ENCODE measurements at places on chromosomes 11 and 22.

DNA sequence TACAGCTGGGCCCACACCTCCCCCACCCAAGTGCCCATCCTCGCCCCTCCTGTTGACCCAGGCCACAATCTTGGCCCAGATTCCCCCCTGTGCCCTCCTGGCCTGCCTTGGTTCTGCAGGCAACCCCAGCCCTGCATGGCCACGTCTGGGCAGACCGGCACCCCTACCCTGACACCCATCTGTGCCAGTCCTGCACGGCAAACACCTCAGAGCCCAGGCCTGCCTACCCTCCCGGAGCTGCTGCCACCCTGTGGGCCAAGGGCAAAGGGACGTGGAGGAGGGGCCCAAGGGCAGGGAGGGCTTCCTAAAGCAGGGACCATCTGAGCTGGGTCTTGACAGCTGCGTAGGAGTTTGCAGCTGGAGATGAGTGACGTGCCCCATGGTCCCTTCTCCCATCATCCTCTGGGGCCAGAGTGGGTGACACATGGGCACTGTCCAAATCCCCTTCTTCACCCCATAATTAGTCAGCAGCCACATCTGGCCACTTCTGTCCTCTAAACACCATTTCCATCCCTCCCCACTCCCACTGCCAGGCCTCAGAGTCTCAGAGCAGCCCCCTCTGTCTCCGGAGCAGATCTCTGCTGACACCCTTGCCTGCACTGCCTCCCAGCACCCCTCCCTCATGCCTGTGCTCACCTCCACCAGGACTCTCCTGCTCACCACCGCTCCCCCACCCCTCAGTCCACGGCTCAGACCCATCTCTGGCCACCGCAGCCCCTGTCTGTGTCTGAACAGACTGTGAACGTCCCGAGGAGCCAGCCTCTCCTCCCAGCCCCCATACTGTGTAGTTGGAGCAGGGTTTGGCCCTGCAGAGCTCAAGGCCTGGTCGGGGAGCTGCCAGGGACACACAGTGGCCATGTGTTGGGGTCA, 35.6 kb upstream of the PPARA start:
- DNase-seq, result no peak

DNA sequence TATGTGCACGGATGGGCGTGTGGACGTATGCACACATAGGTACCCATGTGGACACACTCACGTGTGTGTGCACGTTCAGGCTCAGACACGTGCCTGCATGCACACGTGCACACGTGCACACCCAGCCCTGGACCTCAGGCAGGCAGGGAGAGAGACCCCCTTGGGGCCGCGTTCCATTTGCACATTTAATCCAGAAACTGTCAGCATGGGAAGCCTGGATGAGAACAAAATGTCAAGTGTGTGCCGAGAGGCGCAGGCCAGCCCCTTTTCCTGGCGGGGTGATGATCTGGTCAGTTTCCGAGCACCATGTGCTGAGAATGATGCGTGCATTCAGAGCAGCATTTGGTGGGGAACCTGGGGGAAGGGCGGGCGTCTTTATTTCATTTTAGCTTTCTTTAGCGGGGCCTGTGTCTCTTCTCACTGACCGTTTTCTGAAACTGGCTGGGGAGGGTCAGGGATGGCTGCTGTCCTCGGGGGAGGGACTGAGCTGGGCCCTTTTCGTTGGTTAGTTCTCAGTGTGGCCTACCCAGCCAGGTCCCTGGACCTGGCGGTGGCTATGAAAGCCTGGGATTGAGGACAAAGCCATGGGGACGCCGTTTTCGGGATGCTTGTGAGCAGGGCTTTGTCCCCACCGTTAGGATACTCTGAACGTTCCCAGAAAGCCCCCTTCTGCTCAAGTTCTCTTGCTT, 96.3 kb downstream of the KCNQ1 start:
- no peak for DNase-seq

- DNase-seq, result no peak
These were observed 78.9 kb upstream of the ARHGAP32 start for GRCh38 chr11:129271030-129271429.

GRCh38 chr11:113664981-113665710, 41.0 kb downstream of the TMPRSS5 start:
- no peak for DNase-seq

- DNase-seq, result no peak
These were observed 45.1 kb downstream of the TSPAN18 start for GRCh38 chr11:44771841-44772240.

- DNase-seq, result no peak
These were observed 501 bp upstream of the PTPN5 start for GRCh38 chr11:18791969-18792628.

- no peak for DNase-seq
These were observed 110.2 kb upstream of the NAV2 start for GRCh38 chr11:19602406-19602805.

- DNase-seq, result no peak
These were observed 8.8 kb downstream of the H19 start for GRCh38 chr11:1988667-1989317.

- no peak for DNase-seq
These were observed 8.0 kb downstream of the CCND1 start for GRCh38 chr11:69648679-69649575.

DNA sequence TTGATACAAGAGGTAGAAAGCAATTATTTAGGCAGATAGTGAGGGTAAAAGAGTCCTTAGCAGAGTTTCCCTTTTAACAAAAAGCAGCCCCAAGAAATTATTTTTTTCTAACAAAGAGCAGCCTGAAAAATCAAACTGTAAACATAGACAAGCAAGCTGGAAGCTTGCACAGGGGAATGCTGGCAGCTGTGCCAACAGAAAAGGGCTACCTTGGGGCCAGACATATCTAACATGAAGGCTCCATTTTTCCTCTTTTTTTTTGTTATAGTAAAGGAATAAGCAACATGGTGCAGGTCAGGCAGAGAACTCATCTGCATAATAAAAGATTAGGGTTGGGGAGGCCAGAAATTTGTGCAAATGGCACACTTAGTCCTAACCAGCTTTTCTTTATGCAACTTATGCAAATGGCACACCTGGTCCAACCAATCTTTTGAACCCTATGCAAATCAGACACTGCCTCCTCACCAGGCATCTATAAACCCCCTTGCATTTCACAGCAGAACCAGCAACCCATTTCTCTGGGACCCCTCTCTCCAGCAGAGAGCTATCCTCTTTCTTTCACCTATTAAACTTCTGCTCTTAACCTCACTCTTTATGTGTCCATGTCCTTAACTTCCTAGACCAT, 41.8 kb downstream of the PDGFD start:
- DNase-seq, result no peak

GRCh38 chr22:29607426-29607825, 4.0 kb downstream of the NF2 start:
- DNase-seq, result no peak

GRCh38 chr11:36210529-36210928, 78.7 kb downstream of the COMMD9 start:
- no peak for DNase-seq

DNA sequence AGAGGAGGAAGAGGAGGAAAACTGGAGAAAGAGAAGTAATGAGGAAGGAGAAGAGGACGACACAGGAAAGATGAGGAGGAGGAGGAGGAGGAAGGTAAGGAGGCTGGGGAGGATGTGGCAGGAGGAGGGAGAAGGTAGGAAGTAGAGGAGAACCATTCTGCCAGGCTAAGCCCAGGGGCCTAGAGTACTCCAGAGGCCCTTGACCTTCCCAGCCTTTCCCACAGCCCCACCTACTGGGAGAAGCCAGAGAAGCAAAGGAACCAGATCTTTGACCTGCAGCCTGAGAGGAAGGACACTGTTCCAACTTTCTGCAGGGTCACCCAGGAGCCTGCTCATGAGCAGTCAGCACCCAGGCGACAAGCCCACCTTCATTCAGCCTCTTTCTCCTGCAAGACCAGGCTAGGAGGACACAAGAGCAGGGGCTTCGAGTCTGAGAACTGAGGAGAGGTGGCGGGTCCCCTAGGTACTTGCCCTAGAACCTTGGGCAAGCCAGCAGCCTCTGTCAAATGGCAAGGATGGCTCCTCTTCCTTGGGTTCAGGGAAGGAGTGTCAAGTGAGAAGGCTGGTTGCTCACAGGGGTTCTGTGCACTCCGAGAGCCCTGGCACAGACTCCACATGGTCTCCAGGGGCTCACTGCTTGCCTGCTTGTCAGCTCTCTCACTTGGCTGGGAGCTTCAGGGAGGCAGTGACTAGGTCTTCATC, 27.9 kb upstream of the OAF start:
- DNase-seq, result peak; percentile 18

GRCh38 chr11:131895865-131896264, 525.5 kb downstream of the NTM start:
- DNase-seq, result no peak

DNA sequence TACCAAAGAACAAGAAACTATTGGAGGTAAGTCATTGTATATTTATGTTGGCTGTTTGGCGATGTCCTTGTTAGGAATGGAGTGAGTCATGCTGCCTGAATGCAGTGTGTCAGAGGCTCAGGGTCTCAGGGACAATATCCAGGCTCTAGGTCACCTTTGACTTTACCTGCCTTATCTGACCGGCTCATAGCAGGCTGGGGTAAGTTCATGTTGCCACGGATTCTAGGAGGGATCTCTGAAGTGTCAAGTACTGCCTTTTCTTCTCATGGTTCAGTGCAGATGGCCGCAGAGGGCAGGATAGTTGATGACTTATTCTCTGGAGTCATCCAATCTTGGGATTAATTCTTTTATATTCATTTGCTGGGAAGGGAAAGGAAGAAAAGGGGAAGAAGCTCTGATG, 53.2 kb downstream of the SPON1 start:
- no peak for DNase-seq

- DNase-seq, result no peak
These were observed 22.5 kb downstream of the LRRC10B start for GRCh38 chr11:61531044-61531443.

DNA sequence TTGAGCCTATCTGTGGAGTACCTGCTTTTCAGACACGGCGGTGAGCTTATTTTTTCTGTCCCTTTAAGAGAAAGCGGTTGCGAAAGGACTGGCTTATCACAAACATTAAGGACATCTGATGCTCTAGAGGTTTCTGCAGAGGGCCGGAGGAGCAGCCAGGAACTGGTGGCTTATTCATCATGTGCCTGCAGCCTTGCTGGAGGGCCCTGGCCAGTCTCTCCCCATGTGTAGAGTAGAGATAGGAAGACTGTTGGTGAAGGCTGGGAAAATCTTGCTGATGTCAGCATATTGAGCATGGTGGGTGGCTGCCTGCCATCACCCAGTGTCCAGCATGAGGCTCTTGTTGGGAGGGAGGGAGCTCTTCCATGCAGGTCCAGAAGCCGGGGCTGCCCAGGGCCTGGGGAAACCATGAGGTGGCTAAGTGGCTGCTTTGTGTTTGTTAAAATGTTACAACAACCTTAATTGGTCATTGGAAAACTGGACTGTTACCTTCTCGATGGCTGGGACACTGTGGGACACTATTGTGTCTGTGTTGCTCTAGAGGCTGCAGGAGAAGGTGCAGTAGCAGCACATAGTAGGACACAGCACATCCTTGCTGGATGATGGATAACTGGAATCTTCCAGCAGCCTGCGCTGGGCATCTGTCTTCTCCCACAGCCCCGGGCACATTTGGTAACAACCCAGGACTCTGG, 54.3 kb downstream of the TSPAN18 start:
- no peak for DNase-seq
